NCI-H2081 treated with DMSO at 0.1 percent for 48 hours (cell line): ENCODE measurements at places on chromosomes 6 and 20.

DNA sequence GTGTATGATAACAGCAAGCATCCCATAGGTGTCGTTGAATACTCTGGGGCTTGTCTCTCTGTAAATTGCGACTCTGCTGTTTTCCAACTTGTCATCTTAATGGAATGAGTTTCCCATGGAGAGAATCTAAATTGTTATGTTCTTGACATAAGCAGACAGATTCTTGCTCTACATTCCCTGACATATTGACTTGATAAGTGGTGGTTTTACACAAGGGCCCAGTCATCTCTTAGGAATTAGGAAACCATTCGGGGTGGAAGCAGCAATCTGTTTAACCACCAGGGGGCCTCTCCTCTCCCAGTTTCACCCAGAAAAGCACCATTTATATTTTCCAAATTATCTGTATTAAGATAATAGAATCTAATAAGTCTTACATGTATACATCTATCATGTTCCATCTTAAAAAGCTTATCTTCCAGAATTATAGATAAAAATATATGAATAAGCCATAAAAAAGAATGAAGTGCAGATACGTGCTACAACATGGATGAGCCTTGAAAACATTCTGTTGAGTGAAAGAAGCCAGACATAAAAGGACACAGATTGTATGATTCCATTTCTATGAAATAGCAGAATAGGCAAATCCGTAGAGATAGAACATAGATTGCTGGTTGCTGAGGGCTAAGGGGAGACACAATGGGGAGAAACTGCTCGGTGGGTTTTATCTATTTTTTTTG, 23.1 kb upstream of the MROH8 start:
- DNase-seq = no peak

GRCh38 chr6:142013287-142013686, 119.4 kb upstream of the GJE1 start:
- DNase-seq = no peak

DNA sequence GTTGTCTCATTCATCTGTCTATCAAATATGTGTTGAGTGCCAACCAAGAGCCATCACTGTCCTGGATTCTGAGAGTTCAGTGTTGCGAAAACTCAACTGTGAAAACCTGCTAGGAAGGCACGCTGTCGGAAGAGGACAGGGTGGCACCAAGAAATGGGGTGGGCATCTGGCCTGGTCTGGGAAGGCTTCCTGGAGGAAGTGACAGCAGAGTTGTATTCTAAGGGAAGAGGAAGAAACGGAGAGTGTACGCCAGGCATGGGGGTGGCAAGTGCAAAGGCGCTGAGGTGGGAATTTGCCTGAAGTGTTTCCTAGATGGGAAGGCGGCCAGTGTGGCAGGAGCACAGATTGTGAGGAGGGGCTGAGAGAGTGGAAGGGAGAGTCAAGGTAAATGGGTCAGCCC, 91.2 kb downstream of the ANKRD60 start:
- DNase-seq = no peak

DNA sequence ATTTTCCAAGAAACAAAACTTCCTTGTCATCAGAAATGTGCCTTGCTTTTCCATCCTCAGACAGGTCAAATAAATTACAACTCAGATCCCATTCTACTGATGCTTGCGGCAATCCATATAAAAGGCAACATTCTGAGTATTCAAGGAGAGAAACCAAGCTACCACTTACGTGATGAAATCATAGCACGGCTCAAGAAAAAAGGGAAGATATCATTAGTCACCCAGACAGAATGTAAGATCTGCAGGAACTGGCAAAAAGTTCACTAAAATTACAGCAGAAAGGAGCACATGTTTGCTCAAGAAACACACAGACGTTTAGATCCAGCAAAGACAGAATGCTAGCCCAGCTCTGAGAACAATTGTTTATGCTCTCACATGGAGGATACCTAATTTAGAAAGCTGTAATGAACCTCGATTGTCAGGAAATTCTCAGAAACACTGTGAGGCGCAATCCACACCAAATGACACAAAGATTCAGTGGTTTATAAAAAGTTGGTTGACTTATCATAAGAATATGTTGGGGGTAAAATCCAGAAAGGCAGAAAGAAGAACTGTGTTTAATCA, 304.2 kb downstream of the ADGRG6 start:
- DNase-seq = no peak

GRCh38 chr6:67679566-67680296, 955.4 kb upstream of the ADGRB3 start:
- DNase-seq = no peak

GRCh38 chr6:31734821-31735406, 1.4 kb downstream of the CLIC1 start:
- no peak for DNase-seq

DNA sequence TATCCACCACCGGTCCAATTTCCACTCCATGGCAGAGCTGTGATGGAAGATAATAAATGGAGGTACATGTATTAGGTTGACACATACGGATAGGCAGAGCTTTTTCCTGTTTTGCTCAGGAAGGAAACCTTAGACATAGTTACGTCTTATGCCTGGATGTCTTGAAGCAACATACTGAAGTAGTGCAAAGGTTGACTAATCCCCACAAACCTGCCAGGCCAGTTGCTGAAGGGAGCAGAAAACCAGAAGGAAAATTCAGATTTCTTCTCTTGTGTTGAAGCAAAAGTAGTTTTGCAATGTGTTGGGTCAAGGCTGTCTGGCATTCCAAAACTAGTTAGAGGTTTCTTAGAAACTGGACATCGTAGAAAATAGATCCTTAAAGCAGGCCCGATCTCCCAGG, 68.7 kb downstream of the PHACTR1 start:
- DNase-seq = no peak

- no peak for DNase-seq
Measured at GRCh38 chr20:1010659-1011058, 8.5 kb upstream of the RSPO4 start.

DNA sequence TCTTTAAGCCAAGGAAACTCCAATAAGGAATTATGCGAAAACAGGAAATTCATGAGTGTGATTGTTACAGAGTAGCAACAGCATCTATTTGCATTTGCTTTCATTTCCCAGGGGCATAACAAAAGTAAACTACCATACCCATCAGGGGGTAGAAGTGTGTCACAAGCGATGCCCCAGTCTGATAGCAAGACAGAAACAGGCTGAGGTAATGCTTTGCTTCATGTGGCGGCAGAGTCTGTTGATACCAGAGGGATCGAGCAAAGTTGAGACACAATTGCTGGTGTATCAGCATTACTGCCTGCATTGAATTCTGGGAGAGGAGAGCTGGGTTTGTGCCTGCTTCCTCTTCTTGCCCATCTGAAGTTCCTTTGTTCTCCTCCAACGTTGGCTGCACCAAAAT, 51.2 kb upstream of the LYRM2 start:
- DNase-seq = peak; percentile 12

DNA sequence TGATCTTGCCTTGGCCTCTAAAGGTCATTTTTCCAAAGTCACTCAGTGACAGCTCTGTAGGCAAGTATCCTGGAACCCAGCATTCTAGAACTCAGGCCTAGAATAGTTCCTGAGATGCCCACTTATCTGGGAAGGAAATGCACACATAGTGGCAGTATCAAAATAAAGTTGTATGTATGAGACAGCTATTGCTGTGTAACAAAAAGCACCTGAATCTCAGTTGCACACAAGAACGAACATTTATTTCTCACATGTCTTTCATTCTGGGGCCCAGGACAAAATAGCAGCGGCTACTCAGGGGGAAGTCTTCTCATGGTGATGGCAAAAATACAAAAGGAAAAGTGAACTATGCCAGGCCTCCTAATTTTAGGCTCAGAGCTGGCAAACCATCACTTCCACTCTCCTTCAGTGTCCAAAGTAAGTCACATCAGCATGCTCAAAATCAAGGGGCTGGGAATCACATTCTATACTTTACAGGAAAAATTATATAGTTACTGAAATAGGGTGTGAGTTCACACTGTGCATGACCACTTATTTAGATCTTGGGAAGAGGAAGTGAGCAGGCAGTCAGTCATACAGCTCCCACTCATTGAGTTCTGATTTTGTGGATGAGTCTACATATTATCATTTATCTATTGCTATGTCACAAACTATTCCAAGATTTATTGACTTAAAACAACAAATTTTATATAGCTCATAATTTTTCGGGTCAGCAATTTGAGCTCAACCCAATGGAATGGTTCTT, 133.7 kb upstream of the RIN2 start:
- DNase-seq = no peak

DNA sequence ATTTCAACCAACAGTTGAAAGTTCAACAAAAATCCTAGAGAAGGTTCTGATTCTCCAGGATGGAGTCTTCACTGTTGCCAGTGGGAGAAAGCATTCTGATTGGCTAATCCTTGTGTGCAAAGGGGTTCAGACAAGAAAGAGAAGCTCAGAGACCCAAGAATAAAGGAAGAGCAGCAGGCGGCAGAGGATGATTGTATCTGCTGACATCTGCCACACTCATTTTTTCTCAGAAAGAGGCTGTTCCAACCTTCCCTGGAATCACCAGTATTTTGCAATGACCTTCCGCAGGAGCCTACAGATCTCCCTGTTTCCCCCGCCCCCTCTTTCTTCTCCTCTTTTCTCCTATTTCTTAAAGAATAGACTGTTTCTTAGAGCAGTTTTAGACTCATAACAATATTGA, 376.7 kb downstream of the CDH26 start:
- DNase-seq = no peak

GRCh38 chr6:12314751-12315150, 24.6 kb downstream of the EDN1 start:
- DNase-seq = no peak

DNA sequence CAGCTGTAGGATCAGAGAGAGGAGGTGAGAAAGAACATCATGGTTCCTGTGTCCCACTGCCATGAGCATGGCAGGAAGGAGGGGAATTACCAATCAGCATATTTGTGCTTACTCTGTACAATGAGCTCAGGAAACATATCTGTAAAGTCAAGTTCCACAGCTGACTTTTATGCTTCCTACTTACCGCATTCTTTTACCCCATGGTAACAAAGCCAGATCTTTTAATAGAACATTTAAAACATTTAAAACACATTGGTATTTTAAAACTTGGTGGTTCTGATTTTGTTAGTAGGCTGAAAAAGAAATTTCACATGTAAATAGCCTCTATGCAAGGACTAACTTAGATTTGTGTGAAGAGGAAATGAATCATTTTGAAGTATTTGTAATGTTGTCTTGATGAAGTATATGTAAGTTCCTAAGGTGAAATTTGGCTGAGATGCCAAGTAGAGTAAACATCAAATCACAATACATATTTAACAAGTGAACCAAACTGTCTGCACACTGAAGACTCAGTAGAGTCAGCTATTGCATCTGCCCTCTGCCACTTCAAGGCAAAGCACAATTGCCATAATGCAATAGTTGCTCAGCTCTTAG, 114.7 kb downstream of the GJA10 start:
- no peak for DNase-seq

GRCh38 chr20:1813101-1813529, 82.1 kb upstream of the SIRPA start:
- DNase-seq = no peak

- DNase-seq = no peak
Measured at GRCh38 chr6:10300071-10300470, 114.8 kb downstream of the TFAP2A start.

DNA sequence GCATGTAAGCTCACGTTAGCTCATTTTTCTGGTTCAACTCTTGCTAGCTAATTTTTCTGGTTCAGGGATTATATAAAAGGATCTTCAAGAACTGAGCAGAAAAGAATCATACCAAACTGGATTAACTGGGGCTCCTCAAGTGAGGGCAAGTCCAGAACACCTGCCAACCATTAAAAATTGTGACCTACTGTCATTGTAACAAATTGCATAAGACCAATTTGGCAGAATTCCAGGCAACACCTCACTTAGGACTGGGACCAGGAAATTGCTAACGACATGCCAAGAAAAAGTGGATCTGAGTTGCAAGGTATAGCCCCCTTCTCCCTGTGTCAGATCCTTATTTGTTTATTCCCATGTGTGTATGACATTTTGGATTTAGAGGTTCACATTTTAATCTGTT, 216.6 kb downstream of the HIVEP2 start:
- no peak for DNase-seq

GRCh38 chr6:108165714-108166663, at the start of gene NR2E1:
NR2E1 (plus strand) TSS chr6:108166022; CDS start chr6:108166766, 744 bp downstream.
- DNase-seq = no peak

DNA sequence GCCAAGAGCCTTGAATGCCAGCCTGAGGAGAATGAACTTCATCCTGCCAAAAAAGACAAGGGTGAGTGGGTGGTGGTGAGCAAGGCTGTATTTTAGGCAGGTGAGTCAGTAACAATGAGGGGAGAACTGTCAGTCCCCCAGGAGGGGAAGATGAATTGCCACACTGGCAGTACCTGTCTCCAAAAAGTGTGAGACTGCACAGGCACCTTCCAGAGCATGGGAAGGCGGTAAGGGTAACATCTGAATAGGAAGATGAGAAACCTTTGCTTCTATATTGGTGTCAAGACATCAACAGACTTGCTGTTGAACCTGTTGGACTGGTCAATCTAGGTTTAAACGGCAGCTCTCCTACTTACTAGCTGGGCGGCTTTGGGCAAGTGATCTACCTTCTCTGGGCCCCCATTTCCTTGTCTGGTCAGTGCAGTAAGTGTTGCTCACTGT, 30.9 kb downstream of the STK35 start:
- DNase-seq = no peak

- no peak for DNase-seq
Measured at GRCh38 chr6:1540864-1541521, 68.7 kb upstream of the FOXC1 start.

DNA sequence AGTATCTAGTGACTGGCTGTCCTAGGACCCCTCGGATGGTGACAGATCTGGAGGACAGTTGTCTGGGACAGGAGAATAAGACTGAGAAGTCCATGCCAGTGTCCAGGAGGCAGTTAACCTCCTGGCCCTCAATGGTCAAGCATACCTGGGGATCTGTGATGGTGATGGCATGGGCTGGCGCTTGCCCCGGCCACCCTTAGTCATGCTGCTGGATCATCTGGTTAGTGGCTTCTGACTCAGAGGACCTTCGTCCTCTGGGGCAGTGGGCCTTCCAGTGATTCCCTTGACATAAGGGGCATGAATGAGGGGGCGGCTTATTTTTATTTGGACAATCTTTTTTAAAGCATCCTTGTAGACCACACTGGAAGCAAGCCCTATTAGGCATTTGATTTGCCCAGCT, 24.0 kb upstream of the SF3B5 start:
- no peak for DNase-seq

- no peak for DNase-seq
Measured at GRCh38 chr6:88983532-88983931, 20.1 kb upstream of the RNGTT start.
